ENCODE measurements at places on chromosomes 3 and 15. TPM values are rescaled to one million over a fixed set of nuclear protein-coding genes. Genes with fewer than 3 reads are reported as not detected.

WNT5A gene
- not detected for total RNA-seq

RBMS3 gene
- 0.37 TPM for total RNA-seq

CCDC54 gene
- total RNA-seq, result not detected

DNA sequence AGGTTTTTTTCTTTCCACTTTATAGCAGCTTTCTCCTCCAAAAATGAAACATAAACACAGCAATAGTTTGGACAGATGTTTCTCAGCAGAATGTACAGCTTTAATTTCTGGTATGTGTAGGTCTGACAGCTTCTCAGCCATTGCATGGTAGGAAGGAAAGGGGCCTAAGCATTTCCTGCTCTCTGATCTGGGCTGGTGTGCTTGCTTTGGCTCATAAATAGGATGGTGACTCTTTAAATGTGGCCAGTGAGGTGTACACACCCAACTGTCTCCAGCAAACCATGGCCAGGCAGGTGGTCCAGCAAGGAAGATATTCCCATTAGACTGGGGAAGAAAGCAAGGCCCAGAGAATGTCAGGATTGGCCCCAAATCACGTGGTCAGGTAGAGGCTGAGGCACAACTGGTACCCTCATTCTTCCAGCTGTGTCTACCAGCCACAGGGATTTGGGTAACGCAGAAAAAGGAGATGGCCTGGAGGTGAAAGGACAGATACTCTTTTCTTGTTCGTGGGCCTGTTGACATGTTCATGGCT lies 52.1 kb downstream of the ITGA11 start:
- ATAC-seq, result peak; percentile 24

GRCh38 chr15:60546744-60547143 lies 67.8 kb upstream of the ICE2 start:
- peak; percentile 55 for ATAC-seq

DNA sequence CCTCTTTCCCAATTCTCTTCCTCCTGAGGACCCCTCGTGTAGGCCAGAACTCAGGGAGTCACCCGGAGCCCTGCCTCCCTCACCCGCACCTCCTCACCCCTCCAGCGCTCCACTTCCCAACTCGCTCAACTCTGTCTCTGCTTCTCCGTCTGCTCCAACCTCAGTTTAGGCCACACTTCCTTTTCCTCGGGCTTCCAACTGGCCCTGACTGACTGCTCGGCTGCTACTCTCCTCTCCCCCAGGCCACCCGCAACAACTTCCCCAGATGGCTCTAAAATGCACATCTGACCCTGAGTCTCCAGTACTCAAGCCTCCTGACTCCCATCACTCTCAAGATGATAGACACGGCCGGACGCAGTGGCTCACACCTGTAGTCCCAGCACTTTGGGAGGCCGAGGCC lies 23.6 kb downstream of the TMEM44 start:
- ATAC-seq, result no peak

DNA sequence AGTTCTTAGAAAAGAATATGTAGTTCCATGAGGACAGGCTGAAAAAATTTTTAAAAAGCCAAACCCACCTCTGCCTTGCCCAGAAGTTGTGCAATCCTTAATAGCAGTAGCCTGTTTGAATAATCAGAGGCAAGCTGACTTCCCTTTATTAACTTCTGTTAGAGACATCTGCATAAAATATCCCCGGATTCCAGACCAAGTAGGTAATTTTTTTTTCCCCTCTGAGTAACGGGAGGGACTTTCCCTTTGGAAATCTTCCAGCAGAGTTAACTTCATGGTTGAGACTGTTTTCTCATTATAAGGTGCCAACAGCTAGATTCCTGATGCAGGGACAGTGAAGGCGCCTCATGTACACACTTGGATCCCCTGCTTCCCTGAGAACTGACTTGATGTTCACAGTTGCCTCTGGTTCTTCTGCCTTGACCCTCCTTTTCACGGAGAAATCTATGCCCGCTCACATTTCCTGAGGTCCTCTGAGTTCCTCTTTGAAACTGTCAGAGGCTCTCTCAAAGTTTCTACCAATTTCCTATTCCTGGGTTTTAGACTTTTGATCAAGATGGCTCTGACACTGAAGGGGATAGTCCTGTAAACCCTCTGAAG lies 227.6 kb upstream of the BHLHE40 start:
- ATAC-seq, result peak; percentile 9

Measured in activated T-helper 17 cell treated with anti-CD3 and anti-CD28 coated beads, Interleukin-2, amount 50 U/mL, for 72 hours (primary cell).